ENCODE measurements at places on chromosomes 2 and 18.
A peak's percentile ranks its signal among the peaks of the same experiment; 100 is the strongest.

- no peak for DNase-seq
Measured at GRCh38 chr2:7634409-7634808, 717.2 kb downstream of the RNF144A start.

DNA sequence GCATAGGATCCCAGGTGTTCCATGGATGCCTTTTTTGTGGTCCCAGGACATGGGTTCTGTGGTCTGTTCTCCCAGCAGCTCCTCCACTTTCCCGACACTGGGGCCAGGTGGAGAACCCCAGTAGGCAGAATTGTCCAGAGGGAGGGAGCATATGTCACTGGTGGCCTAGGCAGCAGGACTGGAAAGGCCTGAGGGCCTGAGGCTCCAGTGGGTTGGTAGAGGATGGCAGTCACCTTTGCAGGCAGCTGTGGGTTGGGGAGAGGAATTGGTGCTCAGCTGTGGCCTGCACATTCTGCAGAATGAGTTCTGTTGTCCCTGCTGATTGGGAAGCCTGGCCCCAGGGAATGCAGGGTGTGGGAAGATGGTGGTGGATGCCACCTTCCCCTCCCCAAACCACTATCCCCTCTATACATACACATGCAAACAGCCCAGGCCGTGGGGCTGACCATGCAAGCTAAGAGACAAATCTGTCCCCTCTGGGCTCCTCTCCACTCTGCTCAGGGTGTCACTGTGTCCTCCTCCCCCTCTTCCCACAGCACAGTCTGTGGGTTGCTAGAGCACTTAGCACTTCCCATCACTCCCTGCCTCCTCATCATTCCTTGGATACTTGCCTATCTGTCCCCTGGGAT, 11.4 kb downstream of the CTIF start:
- no peak for DNase-seq

- no peak for DNase-seq
Measured at GRCh38 chr2:25402477-25402876, 60.8 kb upstream of the DNMT3A start.

DNA sequence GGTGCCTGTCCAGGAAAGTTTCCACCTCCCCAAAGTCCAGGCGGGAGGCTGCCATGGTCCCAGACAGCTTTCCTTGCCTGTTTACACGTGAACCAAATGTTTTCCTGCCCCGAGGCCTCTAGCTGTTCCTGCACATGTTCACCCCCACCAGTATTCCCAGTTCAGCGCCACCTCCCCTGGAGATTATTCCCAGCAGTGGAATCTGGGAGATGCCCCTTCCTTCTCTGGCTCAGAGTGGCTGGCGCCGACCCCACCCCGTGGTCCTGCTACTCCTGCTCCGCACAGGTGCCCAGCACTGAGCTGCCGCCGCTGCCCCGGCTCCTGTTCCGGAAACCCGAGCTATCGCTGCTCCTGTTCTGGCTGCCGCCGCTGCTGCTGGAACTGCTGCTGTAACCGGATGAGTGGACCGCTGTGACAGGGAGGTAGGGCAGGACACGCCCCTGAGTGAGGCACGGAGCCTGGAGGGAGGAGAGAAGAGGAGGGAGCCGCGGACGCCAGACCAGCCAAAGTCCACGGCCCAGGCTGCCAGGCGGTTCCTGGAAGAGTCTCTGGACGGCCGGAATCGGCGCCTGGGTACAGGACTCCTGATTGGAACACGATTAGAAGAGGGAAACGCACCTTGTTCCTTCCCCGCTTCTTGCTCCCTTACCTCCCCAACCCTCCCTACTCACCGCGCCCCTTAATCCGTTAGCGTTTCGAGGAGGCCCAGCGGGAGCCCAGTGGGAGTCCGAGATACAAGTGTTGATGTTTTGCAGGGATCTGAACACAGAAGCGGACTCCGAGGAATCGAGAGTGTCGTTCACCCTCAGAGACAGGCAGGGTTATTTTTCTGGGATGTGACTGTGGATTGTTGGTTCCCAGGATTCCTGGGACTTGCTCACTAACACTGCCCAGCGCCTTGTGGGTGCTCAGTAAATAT, at the start of gene PDE11A:
Gene PDE11A, minus strand, starts transcription at position 395 of the 919 bp plus-strand sequence. Its CDS starts 340 bp downstream, at position 55.
- DNase-seq = peak; percentile 44

GRCh38 chr2:176504440-176504839, 235.2 kb downstream of the MTX2 start:
- no peak for DNase-seq
